ENCODE measurements at places on chromosomes 6 and 20.
A peak's percentile ranks its signal among the peaks of the same experiment; 100 is the strongest.

DNA sequence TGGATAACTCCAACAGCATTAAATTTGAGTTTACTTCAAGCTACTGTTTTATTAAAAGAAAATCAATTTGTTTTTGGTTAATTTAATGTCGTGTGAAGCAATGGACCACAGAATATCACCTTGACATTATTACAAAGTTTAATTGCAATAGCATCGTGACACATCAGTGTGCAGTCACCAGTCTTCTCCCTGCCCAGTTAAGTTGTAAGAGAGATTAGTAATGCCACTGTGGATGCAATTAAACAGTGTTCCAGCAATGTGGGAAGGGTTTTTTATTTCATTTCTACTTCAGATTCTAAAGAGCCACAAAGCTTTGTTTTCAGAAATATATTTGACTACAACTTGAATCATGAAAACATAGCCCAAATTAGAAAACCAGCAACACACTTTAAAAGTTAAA, 128.7 kb downstream of the SYNE1 start:
- no peak for DNase-seq

DNA sequence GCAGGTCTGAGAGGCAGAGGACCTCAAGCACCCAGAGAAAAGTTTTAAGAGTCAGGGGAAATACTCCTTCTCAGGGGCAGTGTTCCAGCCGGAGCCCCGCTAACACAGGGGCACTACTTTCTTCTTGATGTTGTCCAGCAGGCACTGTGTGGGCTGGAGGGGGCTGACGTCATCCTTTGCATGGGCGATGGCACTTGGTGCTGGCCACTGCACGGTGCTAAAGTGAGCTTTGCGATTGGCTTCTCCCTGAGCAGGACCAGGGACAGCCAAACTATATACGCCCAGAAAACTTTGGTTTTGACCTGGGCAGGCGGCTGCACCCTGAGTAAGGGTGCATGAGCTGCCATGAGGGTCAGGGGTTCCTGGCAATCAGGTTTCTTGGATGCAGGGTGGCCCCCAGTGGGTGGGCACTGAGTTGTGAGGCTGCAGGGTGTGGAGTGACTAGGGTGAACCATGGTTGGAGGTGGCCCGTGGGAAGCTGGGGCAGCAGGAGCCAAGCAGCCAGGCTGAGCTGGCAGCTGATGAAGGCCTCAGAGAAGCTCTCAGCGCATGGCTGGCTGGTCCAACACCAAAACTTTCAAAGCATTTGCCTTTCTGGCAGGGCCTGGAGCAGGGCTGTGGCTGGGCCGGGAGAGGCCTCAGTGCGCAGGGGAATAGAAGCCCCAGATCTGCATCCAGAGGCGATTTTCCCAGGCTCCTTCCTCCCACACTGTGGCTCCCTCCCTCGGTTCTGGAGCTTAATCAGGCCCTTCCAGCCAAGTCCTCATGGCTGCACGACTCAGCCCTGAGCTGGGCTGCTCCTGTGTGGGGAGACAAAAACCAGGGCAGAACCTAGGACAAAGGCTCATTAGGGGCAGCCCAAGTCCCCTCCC, 18.3 kb downstream of the MRPS18A start:
- DNase-seq, result no peak

DNA sequence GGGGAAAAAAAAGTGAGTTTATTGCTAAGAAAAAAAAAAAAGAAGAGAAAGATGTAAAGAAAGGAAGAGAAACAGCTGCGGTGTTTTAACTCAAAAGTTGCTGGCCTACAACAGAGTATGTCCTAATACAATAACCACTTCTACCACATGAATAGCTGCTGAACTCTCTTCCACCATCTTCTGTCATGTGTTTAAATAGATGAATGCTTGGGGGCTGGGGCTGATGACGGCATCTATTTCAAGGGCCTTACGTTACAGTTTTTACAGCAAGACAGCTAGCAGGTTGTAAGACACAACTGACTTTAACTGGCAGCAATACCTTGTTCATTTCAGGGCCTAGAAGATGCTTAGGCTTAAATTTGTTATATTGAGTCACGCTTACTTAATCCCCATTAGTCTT, 50.4 kb downstream of the MAP3K7 start:
- DNase-seq, result no peak

- no peak for DNase-seq
Observed at GRCh38 chr6:49647476-49647875, 10.8 kb upstream of the RHAG start.

GRCh38 chr6:99613409-99613704, 6.7 kb downstream of the PRDM13 start:
- DNase-seq, result peak; percentile 49

DNA sequence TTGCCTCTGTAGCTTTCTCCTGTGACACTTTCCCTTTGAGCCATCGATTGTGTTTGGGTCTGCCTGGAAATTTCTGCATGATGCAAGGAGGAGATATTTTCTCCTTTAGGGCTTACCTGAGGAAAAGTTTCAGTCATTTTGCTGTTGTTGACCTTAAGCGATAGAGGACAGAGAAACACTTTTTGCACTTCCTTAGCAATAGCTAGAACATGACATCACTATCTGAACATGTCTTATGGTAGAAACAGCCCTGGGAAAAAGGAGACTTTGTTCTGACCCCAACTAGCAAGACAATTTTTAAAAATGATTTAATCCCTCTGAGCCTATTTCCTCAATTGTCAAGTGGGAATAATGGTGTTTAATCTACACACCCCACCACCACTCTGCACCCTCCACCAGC, 9.7 kb upstream of the FILIP1 start:
- no peak for DNase-seq

DNA sequence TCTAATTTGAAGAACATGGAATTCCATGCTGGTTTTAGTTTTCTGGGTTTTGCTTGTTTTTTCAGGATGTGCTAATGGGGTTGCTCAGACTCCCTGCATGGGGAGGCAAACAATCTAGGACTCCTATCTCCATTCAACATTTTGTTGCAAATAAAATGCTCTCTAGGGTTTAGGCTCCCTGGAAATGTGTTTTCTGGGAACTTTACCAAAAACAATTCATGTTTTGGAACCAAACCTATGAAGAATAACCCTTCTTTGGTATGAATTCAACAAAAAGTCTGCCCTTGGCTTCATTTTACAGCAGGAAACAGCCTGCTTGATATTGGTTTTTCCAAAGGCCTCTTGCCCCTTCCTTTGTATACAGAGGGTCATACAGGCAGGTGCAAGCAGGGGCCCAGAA, 217.7 kb downstream of the FOXA2 start:
- no peak for DNase-seq

DNA sequence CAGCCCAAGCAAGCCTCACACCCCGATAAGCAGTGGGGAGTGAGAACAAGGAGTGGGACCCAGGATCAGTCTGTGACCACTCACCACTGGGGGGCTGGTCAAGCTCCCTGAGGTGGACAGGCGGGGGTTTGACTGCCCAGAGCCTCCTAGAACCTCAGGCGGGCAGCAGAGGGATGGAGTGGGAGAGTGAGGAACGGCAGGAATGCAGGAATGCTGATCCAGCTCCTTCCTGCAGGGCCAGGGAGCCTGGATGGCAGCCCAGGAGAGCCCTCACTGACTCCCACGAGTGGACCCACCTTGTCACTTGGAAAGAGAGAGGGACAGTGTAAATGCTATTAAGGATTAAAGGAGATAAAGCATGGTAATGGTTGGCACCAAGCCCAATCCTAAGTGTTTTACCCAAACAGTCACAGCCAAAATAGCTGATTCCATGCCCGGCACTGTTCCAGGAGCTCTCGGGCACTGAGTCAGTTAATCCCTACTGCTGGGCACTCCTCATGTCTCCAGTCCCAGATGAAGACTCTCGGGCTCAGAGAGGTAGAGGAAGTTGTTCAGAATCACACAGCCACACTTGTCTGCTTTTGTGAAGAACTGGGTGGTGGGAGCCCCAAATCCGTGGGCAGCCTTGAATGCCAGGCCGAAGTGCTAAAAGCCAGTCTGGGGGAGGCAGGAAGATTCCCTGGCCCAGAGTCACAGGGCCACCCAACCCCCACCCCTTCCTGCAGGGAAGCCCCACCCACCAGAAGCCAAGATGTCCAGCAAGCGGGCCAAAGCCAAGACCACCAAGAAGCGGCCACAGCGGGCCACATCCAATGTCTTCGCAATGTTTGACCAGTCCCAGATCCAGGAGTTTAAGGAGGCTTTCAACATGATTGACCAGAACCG, 3.1 kb downstream of the MYL9 start:
- DNase-seq, result no peak

DNA sequence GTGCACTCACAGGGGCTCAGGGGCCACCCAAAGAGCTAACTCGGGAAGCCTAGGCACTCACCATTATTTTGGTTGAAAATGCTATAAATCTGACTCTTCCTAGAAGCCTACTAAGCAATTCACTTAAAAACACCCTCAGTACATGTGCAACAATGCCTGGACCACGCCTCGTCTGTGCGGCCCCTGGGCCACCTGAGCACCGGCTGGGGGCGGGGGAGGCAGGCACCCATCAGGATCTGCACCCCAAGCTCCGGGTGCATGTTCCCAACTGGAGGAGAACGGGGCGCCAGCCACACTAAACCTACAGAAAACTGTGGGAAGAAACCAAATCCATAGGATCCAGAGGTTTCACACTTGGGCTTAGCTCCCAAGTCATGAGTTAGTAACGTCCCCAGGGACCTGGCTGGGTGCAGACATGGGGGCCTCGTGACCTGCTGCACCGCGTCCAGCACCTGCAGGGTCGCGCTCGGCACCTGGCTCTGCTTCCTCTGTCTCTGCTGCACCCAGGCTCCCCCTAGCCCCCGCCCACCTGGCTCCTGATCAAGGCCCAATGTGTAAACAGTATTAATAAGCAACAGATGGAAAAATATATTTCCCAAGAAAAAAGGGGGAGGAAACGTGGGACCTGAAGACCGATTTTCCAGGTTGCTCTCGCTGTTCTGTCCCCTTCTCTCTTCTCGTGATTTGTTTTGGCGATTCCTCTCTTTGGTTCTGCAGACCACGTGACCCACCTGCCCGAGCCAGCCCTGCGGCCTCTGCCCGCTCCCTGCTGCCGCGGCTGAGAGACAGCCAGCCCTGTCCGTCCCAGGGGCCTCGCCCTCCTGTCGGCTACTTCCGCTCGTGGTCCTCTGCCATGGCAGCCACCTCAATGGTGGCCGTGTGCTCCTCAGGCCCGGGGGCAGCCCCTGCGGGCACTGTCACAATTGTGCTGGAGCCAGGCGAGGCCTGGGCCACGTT, 15.5 kb upstream of the HELZ2 start:
- DNase-seq, result no peak

GRCh38 chr6:90003941-90004340, 109.7 kb downstream of the GJA10 start:
- no peak for DNase-seq

- no peak for DNase-seq
Observed at GRCh38 chr6:126720304-126720703, 380.4 kb downstream of the CENPW start.

DNA sequence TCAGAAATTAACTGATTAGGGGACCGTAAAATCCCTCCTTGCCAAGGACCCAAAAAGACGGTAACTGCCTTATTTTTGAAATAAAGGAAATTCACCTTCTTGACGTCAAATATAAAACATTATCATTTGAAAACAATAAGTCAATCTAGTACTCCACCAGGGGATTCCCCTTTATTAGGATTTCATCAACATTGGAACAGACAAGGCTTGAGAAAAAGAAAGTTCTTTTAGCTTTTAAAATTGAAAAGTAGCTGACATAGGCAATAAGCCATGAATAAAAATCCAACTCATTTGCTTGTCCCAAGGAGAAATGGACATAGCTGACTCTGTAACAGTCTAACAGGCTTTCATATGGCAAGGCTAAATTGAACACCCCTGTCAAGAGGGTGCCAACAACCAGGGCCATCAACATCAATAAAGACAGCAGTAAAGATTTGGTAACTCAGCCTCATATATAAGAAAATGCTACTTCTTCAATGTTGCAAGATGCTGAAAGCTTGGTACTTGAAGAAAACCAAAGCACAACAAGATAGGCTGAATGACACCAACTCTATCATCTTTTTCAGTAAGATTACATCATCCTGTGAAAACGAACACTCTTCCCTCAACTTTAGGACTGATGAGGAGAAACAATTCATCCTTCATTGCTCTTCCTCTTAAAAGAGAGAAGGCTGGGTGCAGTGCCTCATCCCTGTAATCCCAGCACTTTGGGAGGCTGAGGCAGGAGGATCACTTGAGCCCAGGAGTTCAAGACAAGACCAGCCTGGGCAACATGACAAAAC, 121.0 kb upstream of the PRDM1 start:
- DNase-seq, result no peak

DNA sequence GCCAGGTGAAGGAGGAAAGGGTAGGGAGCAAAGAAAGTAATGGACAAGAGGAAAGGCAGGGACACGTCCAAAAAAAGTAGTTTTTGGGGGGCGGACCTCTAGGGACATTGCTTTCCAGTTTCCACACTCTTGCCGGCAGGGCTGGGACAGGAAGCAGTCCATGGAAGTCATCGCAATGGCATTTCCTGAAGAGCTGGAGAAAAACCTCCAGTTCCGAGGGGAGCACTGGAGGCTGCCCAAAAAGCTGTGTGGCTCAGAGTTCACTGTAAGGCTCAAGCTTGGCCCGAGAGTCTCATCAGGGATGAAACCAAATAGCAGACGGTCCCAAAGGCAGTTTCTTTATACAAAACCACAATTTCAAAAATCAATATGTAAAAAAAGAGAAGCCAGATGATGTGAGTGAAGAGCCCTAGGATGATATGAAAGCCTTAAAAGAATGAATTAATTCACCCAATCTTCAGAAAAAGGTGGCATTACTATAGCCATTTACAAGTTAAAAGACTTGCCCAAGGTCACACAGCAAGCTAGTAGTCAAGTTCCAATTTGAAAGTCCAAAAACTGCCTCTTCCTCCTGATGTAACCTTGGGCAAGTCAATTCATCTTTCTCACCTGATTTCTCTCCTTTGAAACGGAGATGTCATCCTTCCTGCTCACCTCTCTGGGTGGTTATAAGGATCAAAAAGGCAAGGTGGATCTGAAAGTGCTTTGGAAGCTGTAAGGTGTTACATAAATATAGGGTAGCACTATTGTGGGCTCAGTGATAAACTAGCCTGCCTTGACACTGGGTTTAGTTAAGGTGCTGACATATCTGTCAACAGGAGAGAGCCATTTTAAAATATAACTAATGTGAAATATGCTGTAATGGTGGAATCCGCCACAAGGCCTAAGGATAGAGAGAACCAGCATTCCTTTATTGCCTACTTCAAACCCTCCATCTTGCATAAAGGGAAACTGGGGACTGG, 9.1 kb downstream of the BCL2L1 start:
- no peak for DNase-seq

GRCh38 chr6:4809999-4810918, 34.1 kb downstream of the CDYL start:
- no peak for DNase-seq

DNA sequence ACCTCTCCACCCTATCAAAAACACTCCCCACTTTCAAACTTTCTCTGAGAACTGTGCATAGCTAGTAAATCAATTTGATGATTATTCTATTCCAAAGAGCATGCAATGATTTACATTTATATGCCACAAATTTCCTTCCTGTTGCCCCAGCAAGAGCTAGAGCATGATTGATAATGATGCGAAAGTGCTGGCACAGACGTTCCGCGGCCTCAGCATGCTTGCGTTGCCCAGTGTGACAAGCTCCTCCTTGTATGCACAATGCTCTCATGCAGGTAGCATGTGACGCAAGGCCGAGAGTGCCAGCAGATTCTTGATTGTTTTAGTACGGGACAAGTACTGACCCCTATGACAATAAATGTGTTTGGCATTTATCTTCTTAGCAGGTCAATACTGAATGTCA, 696.3 kb upstream of the SLC35B3 start:
- no peak for DNase-seq

GRCh38 chr6:22199771-22200170, 97.1 kb downstream of the PRL start:
- no peak for DNase-seq

Measured in CD4-positive, alpha-beta T cell treated with Interleukin-1 beta for 1 hour (primary cell).